ENCODE measurements at places on chromosomes 5 and 9. TPM values are rescaled to one million over a fixed set of nuclear protein-coding genes. Genes with fewer than 3 reads are reported as not detected.

DNA sequence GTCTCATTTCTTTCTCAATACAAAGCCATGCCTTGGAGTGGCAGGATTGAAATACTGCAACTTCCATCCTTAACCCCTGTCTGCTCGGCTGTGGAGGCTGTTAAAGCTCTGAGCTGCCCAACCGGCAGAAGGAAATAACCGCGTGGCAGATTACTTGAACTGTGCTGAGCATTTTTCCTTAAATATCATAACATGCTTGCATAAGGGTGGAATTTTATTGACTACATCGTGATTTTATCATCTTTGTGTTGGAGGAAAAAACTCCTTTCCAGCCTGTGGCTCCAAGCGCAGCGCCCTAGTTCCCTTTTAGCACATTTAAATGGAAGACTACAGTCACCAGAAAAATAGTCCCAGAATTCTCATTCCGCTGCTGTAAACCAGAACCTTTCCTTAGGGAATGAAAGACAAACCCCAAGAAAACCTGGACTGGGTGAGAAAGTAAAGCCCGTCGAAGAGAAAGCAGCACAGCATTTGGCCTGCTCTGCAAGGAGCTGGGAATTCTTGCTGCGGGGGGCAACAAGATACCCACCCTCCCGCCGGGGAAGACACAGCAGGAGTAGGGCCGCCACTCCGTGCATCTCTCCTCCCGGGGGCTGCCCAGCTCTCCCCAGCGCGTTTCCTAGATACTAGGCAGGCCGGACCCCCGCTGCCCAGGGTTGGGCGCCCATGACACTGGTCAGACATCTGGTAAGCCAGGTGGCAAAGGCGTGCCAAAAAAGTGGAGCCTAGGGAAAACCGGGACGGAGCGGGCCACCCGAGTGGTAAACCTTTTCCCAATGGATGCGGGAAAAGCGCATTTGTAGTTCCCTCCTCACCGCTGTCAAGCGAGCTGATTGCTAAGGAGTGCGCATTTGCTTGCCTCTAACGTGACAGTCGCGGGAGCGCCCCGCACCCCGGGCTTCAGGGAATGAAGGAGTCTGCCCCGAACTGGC lies 1.3 kb downstream of the SHC3 start:
- H3K4me3 ChIP-seq = peak overlapping the region; percentile 43
- H3K4me1 ChIP-seq = peaks cover 10% of the 10 kb centered on the region
- peak overlapping the region; percentile 6 for H3K27ac ChIP-seq
- no peaks in the 10 kb centered on the region for H3K27me3 ChIP-seq

DNA sequence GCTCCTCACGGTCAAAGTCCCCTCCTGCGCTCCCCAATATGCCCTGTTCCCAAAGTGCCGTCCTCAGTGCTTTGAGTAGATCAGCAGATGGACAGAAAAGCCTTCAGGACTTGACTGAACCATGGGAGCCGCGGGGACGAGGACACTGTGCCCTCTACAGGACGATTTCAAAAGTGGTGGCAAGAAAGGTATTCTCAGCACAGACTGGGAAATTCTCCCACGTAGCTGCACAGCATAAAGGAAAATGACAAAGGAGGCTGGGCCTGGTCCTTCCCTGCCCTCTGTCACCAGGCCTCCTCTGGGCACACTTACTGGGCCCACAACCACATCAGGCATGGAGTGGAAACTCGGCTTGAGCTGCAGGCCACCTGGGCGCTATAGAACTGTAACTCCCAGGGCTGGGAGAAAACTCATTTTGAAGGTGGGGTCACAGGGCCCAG lies 16.7 kb upstream of the MTMR12 start:
- H3K27me3 ChIP-seq = no peaks in the 10 kb centered on the region
- H3K4me3 ChIP-seq = no peak overlapping the region
- H3K27ac ChIP-seq = no peak overlapping the region
- DNase-seq = peak; percentile 64

DNA sequence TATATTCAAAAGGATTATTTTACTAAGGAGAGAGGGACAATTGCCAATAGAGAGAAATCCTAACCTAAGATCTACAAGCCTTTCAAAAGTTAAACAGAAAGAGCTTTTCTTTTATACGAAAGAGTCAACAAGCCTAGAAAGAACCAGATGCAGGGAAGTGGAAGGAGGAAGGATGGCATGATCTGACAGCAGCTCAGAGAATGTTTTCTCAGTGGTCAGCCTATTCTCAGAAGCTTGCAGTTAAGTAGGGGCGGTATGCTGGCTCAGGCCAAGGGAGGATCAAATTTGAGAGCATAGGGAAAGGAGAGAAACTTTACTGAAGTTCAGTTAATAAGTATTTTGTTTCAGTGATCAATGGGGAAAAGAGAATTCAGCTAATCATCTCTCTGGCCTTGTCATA lies 88.0 kb upstream of the FTMT start:
- DNase-seq = no peak
- no peaks in the 10 kb centered on the region for H3K27me3 ChIP-seq
- H3K4me3 ChIP-seq = no peak overlapping the region
- no peaks in the 10 kb centered on the region for H3K4me1 ChIP-seq

DNA sequence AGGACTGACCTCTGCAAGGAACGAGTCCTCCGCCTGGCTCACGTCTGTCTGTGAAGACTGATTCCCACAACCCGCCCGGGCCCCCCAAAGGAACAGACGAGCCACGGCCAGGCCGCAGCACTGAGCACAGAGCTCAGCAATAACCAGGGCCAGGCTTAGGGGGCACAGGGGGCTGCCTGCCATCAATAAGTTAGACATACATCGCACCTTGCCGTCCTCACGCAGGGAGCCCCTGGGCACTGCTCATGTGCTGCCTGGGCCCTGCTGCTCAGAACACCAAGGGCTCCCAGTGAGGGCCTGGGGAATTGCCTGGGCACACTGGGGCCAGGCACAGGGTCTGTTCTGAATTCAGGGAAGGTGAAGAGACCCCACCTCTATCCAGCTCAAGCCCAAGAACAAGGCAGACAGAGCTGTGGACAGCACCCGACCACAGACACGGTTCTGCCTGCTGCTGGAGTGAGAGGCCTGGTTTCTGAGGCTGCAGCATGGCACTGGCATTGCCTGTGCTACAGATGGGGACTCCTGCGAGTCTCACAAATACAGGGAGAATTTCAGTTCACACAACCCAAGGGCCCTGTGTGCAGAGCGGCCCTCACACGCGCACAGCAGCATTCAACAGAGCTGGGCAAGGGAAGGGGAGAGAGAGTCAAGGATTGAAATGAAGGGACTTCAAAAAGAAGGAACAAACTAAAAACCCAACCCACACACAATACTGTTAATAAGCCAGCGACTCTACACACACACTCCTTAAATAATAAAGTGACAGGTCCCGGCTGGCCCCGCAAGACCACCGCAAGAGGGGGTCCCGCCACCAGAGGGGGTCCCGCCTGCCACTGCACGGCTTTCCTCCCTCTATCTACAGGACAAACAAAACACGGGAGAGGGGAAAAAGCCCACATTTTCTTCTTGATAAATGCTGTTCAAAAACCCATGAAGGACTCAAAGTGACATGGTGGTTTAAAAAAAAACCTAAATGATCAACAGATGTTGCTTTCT lies 32.0 kb downstream of the PRRT1B start:
- no peaks in the 10 kb centered on the region for H3K4me1 ChIP-seq
- no peaks in the 10 kb centered on the region for H3K27me3 ChIP-seq
- H3K4me3 ChIP-seq = no peak overlapping the region
- peaks cover 12% of the 10 kb centered on the region for H3K36me3 ChIP-seq
- no peak for DNase-seq
- H3K27ac ChIP-seq = no peak overlapping the region

GRCh38 chr9:112232233-112232632 lies 57.1 kb upstream of the SUSD1 start:
- H3K4me1 ChIP-seq = peaks cover 3% of the 10 kb centered on the region
- H3K27me3 ChIP-seq = no peaks in the 10 kb centered on the region
- no peak overlapping the region for H3K4me3 ChIP-seq
- H3K27ac ChIP-seq = no peak overlapping the region

GRCh38 chr5:96384353-96384752 lies 48.7 kb downstream of the PCSK1 start:
- H3K27me3 ChIP-seq = no peaks in the 10 kb centered on the region
- H3K36me3 ChIP-seq = no peaks in the 10 kb centered on the region
- no peak overlapping the region for H3K27ac ChIP-seq
- no peaks in the 10 kb centered on the region for H3K4me1 ChIP-seq
- H3K4me3 ChIP-seq = no peak overlapping the region

- no peaks in the 10 kb centered on the region for H3K36me3 ChIP-seq
- no peak overlapping the region for H3K4me3 ChIP-seq
- no peak overlapping the region for H3K27ac ChIP-seq
Measured at GRCh38 chr5:34842554-34842953, 3.6 kb downstream of the TTC23L start.

GRCh38 chr5:17852740-17853139 lies 218.5 kb downstream of the TAF11L14 start:
- H3K27ac ChIP-seq = no peak overlapping the region
- no peak overlapping the region for H3K4me3 ChIP-seq
- DNase-seq = no peak

DNA sequence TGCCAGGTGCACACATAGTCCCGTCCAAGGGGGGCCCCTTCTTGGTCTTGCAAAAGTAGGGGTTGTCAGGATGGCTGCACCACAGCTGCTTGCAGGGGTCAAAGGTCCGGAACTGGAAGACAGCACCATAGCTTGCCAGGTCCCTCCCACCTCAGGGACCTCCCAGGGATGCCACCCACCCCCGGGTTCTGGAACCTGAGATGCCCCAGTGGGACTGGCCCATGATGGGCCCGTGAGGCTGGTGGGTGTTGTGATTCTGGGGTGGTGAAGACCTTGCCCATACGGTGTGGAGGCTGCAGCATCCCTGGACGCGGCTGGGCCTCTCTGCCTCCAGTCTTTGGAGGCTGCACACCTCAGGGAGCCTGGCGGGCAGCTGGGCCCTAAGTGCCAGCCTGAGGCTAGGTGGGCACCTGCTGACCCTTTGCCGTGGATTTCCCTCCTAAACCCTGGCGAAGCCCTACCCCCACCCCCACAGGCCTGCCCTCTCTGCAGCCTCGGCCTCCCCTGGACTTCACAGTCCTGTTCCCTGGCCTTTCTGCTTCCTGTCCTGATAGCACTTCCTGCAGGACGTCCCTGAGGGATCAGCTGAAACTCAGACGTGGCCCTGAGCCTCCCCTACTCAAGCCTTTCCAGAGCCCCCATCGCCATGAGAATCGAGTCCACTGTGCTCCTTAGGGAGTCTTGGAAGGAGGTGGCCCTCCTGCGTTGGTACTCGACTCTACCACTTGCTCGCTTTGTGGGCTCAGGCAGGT lies 92.1 kb downstream of the ZNF354C start:
- no peak overlapping the region for H3K27ac ChIP-seq
- no peak overlapping the region for H3K4me3 ChIP-seq
- H3K4me1 ChIP-seq = no peaks in the 10 kb centered on the region
- DNase-seq = no peak

- H3K4me3 ChIP-seq = no peak overlapping the region
- no peaks in the 10 kb centered on the region for H3K27me3 ChIP-seq
- H3K36me3 ChIP-seq = no peaks in the 10 kb centered on the region
- DNase-seq = no peak
Measured at GRCh38 chr9:128008171-128008570, 27.4 kb upstream of the EEIG1 start.

DNA sequence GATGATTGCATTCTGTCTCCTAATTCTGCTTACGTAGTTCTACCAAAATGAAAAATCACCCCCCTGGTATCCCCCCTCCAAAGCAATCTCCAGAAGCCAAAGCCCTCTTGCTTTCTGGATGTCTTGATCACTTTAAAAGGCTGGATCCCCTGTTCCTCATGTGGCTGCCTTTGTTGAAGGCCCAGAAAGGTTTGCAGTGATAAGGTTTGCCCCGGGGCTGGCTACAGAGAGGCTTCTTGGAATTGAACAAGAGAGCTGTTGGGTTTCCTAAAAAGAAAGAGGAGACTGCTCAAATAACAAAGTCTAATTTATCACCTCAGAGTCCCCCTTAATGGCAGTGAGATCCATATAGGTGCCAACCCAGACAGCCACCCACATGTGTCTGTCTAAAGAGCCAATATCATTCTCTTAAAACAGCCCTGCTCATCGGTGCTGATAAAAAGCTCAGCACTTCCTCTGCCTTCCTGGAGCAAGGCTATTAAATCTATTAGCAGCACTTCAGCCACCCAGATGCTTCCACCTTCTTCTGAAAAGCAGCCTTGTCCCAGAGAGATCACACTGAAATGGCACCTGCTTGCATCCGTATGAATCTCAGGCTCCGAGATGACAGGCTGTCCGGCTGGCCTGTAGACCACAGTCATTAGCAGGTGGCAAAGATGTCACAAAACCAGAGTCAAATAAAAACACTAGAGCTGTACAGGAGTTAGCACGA lies 70.9 kb downstream of the TEX10 start:
- no peak for DNase-seq
- no peaks in the 10 kb centered on the region for H3K27me3 ChIP-seq
- no peak overlapping the region for H3K4me3 ChIP-seq
- peaks cover 2% of the 10 kb centered on the region for H3K36me3 ChIP-seq

DNA sequence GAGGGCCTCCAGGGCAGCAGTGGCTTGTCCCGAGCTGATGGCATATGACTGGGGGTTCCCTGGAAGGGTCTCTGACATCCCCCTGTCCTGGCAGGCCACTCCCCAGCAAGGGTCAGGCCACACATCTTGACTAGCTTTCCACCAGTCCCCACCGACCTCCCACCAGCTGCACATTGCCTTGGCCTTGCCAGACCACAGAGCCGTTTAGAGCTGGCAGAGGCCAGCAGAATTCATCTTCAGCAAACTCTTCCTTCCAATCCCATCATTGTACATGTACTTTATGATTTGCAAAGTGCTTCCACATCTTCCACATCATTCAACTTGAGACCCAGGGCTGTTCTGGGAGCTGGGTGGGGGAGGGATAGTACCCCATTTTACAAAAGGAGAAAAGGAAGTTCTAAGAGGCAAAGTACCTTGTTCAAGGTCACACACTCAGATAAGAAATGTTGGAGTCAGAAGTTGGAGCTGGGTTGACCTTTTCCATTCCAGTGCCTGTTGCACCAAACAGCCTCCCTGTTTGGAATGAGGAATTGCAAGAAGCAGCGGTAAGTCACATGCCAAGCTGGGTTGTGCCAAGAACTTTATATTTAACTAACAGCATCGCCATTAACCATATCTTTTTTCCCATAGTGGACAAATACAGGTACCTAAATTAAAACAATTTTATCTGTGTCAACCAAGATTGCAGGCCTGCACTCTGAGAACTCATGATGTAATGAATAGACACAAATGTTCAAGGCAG lies 25.8 kb upstream of the COL15A1 start:
- no peak overlapping the region for H3K4me3 ChIP-seq
- DNase-seq = no peak
- no peak overlapping the region for H3K27ac ChIP-seq
- peaks cover 6% of the 10 kb centered on the region for H3K4me1 ChIP-seq

Gene LCN10
- not detected for total RNA-seq

Gene ABLIM3
- 48.1 TPM for total RNA-seq

Gene GRXCR2
- total RNA-seq = not detected

Gene SPATA31A3
- not detected for total RNA-seq

Gene LIFR
- total RNA-seq = 65.1 TPM

Gene ABHD17B
- total RNA-seq = 20.6 TPM

Measured in fibroblast of lung (primary cell).